HEK293T (cell line): ENCODE measurements at places on chromosomes 7 and 10.
A peak's percentile ranks its signal among the peaks of the same experiment; 100 is the strongest.

- DNase-seq = peak; percentile 88
Observed at GRCh38 chr7:83162402-83163256, at the start of gene PCLO. TSS of gene PCLO (minus strand) at chr7:83162884. CDS start at chr7:83162592, 292 bp downstream.

GRCh38 chr7:87853237-87853864 is 22.8 kb downstream of the SLC25A40 start:
- no peak for DNase-seq

DNA sequence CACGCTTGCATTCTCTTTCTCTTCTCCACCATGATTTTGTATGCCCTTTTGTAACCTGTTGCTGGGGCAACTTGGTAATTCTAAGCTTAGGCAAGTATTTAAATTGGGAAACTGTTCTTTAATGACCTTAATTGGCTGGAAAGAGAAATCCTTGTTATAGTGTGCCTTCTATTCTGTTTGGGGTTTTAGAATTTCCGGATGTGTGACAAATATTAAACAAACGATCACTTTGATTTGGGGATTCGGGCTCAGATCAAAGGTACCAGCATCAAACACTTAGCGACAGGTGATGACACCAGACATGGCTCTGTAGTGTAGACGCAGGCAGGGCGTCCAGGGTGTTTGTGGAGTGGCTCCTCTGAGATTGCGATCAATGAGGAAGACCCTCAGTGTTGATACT is 55.0 kb downstream of the RAB11FIP2 start:
- DNase-seq = no peak

DNA sequence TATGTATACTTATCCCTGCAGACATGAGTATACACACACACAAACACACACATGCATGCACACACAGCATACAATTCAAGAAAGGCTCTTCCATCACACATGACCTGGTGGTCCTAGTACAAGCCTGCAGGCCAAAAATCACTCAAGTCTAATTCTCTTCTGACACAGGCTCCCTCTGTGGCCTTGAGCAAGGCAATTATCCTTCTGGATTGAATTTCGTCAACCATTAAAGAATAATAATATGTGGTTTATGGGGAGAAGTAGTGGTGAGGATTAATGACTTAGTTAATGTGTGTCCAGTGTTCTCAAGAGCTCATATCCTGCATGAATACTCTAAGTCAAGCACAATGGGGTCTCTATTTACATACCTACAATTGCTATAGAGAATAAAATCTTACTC is 161.8 kb upstream of the KIAA1217 start:
- no peak for DNase-seq

DNA sequence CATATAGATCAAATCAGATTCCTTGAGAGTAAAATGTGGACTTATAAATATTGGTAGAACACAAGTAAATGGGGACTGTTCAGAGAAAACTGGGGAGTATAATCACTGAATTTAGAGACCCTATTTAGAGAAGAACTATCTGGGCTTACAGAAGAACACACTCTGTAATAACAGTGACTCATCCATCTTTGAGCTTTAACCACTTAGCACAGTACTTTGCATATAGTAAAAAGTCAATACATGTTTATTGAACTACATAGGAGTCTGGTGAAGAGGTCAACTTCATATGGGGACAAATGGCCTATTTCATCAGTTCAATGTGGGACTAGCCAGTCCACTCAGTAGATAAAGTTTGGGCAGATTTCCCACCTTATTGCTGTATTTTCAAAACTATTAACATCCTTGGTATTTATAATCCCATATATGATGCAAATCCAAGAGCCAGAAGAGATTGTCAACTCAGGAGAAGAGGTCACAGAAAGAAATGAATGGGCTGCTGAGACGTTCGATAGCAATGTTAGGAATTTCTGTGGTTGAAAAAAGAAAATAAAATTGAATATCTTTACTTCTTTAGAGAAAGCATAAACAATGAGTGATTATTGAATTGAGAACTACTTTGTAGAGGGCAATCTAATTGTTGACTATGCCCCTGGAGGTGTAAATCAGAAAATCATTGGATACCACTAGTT is 119.3 kb upstream of the CACNA2D1 start:
- no peak for DNase-seq

DNA sequence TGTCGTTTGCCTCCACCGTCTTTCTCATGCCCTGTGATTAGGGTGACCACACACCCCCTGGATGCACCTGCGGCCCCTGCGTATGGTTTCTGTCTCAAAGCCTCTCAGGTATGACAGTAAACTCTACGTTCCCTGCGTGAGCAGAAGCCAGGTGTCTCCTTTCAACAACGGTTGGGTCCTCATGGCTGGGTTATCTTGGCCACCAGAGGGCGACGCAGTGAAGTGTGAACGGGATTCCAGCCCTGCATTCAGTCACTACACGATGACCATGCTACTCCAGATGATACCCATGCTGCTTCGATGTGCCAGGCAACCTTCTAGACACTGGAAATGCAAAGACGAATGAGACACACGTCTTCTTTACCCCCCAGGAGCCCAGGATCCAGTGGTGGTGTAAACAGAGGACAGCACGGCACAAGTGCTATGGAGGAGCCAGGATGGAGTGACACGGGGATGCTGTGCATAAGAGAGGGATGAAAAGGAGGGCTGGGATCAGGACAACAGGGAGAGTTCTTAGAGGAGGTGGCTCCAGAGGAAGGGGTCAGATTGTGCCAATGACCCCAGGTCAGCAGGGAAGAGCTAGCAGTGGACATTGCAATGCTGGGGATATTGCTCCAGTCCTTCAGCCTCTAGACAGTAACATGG is 228.1 kb upstream of the PFKP start:
- DNase-seq = peak; percentile 74

DNA sequence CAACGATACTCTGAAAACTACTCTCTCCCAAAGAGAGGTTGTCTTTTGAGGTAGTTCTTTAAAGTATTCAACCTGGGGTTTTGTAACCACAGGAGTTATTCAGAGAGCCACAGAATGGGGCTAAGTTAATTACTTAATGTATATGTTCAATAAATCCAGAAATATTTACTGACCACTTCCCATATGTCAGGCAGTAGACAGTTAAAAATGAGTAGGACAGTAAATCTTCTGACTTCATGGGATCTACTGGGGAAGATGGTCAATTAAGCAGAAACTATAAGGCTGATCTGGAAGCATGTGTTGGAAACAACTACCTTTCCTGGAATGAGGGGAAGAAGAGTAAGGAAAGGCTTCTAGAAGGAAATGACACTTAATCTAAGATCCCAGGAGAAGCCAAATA is 167.7 kb downstream of the MAGI2 start:
- no peak for DNase-seq

- no peak for DNase-seq
Observed at GRCh38 chr10:8054494-8055407, at the start of gene GATA3. TSS of gene GATA3 (plus strand) at chr10:8054688. CDS start at chr10:8055656, 968 bp downstream.

GRCh38 chr10:51964630-51965029 is 265.2 kb upstream of the CSTF2T start:
- DNase-seq = no peak

GRCh38 chr7:92997152-92997551 is 120.6 kb downstream of the SAMD9 start:
- DNase-seq = no peak

DNA sequence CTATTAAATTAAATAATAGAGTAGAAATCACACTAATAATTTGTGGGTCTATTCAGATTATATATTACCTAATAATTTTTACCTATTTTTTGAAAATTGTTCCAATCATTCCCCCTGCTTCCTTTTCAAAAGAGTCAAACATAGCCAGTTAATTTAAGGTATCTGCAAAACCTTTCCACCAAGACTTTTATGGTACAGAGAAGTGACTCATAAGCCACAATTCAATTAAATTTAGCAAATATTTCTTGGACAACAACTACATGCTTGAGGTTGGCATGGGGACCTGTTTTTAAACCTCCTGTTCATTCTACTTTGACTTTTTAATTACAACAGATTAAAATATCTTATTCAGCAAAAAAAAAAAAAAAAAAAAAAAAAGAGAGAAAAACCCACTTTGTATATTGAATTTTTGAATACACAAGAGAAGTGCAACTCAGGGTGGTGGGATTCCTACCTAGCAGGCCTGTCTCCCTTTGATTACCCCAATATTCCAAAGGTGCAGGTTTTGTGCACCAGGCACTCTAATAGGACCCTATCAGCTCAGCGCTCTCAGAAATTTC is 301.9 kb upstream of the C7orf33 start:
- no peak for DNase-seq

DNA sequence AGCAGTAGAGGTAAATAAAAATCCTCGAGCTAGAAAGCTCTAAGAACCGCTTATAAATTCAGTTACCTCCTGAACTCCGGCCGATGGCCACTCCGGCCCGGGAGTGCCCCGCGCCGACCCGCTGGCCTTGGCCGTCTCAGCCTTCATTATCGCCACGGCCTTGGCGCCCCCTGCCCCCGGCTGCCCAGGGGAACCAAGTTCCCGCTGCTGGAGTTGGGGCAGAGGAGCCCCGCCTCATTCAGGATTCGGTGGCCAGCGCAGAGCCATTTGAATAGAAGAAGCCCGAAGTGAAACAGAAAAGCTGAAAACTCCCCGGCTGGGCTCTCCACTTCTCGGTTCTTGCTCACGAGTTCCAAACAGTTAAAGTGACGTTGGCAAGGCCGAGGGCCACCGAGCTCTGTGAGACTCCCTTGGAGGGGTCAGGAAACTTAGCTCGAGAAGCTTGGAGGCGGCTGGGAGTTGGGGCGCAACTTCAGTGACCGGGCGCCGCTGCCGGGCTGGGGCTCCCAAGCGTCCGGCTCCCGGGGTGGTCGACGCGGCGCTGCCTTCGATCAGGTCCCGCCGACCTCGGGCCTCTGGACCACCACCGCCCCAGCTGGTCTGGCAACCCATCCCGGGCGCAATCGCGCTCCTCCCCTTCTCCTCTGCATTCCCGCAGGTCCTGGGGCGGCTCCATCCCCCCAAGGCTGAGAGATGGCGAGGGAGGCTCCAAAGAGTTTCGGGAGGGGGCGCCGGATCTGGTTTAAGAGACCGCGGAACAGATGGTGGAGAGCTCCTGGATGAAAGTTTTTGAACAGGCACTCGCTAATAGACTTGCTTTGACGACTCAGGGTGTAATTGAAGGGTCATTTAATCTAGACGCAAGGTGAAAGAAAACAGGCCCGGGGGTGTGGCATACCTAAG is 5.8 kb upstream of the FEZF1 start:
- DNase-seq = no peak

- DNase-seq = peak; percentile 87
Observed at GRCh38 chr7:99142727-99143520, 984 bp downstream of the SMURF1 start.

- DNase-seq = peak; percentile 37
Observed at GRCh38 chr7:108181073-108181985, 51.2 kb upstream of the LAMB4 start.

DNA sequence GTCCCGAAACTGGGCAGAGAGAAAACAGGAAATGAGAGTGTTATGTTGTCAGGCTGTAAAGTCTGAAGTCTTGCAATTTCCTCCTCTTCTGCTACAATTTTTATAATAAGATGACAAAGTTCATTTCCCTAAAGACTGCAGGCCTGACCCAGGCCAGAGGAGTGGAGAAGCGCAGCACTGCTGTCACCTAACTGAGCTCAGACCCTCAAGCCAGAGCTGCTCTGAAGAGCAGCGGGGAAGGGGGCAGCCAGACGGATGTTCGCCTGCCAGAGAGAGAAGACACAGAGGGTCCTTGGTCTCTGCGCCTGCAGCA is 12.6 kb upstream of the AOAH start:
- DNase-seq = no peak

DNA sequence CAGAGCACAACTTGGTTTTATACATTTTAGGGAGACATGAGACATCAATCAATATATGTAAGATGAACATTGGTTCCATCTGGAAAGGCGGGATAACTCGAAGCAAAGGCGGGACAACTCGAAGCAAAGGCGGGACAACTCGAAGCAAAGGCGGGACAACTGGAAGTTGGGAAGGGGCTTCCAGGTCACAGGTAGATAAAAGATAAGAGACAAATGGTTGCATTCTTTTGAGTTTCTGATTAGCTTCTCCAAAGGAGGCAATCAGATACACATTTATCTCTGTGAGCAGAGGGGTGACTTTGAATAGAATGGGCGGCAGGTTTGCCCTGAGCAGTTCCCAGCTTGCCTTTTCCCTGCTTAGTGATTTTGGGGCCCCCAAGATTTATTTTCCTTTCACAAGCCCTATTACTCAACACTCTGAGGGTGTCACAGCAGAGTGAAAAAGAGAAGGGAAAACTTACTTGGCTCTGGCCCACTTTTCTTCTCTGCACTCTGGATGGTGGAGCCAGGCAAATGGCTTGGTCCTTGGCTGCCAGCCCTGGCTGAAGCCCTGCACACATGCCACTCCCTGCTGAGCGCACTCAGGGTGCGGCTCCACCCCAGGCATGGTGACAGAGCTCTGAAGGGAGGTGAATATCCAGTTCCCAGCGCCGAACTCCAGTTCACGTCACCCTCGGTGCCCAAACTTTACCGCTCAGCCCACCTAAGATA is 46.7 kb downstream of the PARD3 start:
- no peak for DNase-seq

DNA sequence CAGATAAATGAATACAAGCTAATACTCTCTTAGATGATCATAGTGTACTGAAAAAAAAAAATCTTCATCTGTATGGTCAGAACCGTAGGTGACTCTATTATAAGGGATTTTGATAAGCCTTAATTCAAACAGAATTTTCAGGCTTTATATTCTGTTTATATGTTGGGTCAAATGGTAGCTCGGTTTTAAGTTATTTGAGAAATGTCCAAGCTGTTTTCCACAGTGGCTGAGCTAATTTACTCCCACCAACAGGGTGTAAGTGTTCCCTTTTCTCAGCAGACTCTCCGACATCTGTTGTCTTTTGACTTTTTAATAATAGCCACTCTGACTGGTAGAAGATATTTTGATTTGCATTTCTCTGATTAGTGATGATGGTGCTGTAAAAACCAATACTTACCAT is 328.8 kb upstream of the MAGI2 start:
- DNase-seq = no peak

- DNase-seq = no peak
Observed at GRCh38 chr7:156918635-156919034, 25.7 kb upstream of the LMBR1 start.

- no peak for DNase-seq
Observed at GRCh38 chr7:155371331-155371883, 73.7 kb downstream of the INSIG1 start.

DNA sequence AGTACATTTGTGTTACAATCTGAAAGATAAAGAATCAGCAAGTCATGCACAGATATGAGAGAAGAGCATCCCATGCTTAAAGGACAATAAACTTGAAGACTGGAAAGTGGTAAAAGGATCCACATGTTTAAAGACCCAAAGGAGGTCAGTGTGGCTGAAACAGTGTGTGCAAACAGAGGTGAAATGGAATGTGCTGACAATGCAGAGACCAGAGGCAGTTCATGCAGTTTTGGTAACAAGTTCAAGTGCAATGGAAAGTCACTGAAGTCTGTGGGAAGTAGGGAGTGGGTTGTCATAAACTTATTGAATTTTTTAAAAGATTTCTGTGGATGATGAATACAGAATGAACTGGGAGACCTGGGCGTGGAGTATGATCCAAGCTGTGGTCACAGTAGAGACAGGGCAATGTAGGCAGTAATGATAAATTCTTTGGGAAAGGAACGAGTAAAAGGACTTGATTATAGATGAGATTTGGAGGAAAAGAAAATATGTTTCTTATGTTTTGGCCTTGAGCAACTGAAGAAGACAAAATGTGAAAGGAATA is 408.0 kb downstream of the HGF start:
- DNase-seq = no peak
